ENCODE measurements at places on chromosomes 4 and X.

DNA sequence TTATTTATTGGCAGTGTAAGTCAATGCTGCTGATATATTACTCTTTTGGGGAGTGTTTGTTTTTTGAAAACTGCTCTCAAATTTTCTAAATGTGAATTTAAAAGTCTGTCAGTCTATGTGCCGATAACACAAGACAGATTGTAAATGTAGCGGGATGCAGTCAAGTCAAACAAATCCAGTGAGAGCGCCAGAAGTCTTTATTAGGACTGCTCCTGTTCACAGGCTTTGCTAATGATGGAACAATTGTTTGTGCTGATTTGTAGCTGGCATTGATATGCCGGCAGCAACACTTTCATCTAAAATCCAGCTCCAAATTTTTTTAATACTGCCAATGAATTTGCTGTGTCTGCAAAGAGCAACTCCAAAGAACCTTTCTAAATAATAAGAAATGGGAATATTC lies 78.7 kb upstream of the TET2 start:
- DNase-seq = no peak

DNA sequence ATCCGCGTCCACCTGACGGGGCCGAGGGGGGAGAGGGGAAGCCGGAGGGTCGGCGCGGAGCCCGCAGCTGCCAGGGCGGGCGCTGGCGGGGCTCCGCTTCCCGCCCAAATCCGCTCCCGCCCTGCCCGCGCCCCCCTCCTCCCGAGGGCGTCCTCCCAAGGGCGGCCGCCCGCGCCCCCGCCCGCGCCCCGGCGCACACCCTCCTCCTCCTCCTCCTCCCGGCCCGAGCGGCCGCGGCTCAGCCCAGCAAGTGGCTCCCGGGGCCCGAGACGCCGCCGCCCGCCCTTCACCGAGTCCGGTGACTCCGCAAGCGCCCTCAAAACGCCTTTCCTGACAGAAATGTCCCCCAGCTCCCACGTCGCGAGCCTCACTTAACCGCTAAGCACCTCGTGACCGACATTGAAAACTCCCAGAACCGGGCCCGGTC lies 487 bp downstream of the HMGB2 start:
- no peak for DNase-seq

DNA sequence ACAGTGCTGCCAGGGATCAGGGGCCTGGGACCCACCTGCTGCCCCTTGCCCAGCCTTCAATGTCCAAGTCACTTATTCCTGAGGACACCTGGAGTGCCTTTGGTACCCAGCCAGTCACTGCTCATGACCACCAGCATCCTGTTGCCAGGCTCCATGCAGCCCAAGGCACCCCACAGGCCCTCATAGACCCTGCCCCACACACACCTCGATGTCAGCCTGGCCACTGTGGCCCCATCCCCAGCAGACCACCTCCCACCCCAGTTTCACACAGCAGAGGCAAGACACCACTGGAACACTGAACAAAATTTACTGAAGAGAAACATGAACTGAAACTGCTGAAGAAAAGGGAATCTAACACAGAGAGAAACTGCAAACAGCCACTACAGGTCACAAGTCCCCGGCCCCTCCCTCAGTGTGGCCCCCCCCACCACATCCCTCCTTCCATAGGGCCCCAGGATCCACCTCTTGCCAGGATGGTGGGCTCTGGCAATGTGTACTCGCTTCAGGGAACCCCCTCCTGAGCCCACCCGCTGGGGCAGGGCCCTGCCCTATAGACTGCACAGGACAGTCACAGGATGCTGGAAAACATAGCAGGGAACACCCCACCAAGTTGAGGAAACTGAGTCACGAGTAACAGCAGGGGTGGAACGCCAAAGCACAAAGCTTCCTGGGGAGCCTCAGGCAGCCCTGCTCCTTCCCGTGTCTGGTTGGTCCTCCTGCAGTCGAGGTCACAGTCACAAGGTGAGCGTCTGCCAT lies 5.2 kb downstream of the PNMA5 start:
- DNase-seq = no peak

DNA sequence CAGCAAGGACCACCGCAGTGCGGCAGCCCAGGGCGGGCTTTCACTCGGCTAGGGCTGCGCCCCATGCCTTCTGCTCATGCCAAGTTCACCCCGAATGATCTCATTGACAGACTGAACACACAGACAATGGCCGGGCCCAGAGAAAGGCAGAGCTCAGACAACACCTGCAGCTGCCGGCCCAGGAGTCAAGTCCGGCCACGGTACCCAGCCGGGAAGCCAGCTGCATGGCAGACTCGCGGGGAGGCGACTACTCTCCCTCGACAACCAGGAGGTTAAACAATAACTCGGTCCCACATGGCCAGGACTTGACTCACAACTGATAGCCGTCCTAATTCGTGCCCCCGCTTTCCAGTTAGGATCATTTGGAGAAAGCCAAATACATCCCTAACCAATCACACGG lies 50.4 kb downstream of the ABLIM2 start:
- no peak for DNase-seq

DNA sequence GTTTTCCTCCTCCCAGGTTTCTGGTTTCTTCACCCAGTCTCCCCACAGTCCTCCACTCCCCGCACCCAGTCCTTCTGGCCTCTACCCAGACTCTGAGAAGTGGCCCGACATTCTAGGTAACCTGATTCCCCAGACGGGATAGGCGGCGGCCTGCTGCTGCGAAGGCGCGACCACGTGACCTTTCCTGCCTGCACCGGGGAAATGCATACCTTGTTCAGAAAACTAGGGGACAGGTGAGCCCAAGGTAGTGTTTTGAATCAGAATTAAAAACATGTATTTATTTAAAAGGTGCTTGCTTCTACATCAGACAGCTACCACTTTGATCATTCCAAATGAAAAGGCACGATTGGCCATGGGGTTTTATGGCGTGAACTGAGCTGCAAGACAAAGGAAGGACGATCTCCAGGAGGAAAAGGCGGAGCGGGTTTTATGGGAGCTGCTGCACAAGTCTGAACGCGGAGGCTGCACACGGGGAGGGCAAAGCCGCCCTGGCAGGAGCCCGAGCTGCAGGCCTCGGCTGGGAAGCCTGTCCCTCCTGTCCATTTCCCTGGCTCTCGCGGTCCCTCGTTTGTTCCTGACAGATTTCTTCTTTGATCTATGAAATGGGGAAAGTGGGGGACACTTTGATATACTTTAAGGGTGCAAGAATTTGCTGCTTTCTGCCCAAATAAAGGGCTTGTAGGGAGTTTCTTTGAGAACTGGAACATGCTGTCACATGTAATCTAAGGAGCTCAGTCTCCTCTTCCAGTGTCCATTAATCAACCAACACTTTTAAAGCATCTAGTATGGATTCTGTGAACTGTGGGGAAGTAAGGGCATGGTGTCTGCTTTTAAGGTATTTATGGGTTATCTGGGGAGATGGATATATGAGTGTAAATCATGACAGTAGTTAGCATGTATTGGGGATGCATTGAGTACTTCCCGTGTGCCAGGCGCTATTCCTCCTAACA lies 150.9 kb downstream of the SPRY1 start:
- DNase-seq = no peak

- DNase-seq = no peak
Measured at GRCh38 chrX:67784712-67785111, 240.9 kb downstream of the AR start.

- no peak for DNase-seq
Measured at GRCh38 chr4:146308951-146309350, 94.6 kb downstream of the REELD1 start.

GRCh38 chr4:173307778-173308177 lies 26.4 kb downstream of the HMGB2 start:
- DNase-seq = no peak

DNA sequence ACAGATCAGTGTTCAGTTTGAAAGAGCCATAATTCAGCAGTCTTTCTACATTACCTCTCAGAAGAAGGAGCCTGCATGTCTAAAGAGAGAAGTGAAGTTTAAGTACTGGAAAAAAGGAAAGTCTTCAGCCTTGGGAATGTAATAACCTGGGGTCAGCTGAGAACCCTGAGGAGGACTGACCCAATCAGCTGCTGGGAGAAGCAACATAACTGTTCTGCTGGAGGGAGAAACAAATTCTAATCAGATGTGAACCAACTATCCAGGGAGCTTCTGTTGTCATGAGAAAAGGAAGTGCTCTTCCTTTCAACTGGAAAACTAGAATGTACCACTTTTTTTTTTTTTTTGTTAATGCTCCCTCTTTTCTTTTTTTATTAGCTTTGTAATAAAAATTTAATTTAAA lies 64.5 kb upstream of the PDE5A start:
- no peak for DNase-seq

DNA sequence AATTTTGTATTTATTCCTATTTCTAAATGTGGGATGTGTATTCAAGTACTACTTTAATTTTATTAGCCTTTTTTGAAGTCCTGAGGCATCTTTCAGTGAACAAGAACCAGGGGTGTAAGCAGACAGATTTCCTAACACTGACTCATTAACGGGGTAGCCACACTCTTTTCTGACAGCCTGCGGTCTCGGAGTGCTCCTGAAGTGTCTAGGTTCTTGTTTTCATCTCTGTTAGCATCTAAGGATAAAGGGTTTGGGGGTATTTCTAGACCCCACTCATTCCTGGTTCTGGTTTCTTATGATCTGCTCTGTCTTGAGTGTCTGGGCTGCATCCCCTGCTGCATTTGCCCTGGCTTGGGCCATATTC lies 71.9 kb downstream of the GC start:
- DNase-seq = no peak

- no peak for DNase-seq
Measured at GRCh38 chrX:93985344-93986307, 311.6 kb downstream of the FAM133A start.

DNA sequence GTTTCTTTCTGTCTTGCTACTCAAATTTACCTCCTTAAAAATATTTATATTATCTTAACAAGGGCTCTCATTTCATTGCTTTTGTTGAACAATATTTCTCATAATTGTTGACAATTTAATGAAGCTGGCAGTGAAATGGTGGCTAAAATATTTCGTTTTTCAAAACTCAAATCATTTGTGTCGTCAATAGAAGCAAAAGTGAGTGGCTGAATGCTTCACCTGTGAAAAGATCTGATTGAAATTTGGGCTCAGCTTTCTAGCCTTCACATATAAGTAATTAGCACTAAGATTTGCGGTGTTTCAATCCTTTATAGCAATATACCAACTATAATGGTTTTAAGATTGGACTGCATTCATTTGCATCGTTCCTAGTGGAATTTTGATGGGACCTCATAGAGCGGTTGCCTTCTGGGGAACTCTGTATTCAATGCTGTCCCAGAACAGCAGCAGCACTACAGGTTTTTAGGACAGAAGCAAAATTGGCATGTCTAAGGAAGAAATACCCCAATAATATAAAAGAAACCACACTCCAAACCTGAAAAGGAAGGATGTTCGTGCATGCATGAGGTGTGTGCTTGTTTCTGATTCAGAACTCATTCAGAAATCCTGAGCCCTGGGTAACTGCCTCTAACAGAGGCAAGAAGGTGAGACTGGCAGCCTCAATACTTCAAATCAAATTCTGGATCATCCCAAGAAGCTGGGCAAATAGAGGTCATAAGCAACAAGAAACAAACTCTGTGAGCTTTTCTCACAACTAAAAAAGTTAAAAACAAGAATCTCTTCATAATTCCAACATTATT lies 2.5 kb downstream of the CXCL1 start:
- DNase-seq = no peak

DNA sequence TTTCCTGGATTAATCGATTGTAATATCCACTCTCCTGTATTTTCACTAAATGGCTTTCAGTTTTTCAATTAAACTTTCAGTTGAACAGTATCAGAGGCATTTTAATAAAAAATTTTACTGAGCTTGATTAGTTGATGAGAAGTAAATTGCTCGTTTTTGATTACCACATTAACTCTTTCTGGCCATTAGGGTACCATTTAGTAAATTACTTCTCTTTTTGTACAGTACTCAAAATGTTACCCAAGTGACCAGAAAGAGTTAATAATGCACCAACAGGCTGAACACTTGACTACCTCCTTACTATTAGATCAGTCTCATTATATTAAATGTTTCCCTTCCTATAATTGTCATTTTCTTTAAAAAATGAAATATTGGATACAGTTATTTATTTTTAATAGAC lies 289.2 kb downstream of the TENM3 start:
- no peak for DNase-seq

- DNase-seq = no peak
Measured at GRCh38 chr4:38979081-38979480, 53.1 kb downstream of the TMEM156 start.

DNA sequence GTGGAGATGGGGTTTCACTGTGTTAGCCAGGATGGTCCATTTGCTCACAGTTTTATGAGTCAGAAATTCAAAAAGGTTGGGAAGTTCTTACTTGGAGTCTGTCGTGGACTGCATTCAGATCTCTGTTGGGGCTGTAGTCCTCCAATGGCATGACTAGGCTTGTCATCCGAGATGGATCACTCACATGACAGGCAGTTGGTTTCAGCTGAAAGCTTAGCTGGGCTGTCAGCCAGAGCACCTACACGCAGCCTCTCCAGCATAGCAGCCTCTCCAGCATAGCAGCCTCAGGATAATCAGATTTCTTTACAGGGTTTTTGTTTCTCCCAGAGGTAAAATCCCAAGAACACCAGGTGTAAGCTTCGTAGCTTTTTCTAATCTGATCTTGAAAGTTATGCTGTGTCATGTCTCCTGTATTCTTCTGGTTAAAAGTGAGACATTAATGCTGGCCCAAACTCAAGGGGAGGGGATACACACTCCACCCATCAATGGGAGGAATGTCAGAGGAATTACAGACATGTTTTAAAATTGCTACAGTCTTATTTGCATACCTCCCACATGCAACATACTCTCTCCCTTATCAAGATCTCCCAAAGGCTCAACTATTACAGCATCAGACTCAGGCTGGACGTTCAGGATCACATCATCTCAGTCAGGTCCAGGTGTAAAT lies 31.6 kb upstream of the SOD3 start:
- no peak for DNase-seq

DNA sequence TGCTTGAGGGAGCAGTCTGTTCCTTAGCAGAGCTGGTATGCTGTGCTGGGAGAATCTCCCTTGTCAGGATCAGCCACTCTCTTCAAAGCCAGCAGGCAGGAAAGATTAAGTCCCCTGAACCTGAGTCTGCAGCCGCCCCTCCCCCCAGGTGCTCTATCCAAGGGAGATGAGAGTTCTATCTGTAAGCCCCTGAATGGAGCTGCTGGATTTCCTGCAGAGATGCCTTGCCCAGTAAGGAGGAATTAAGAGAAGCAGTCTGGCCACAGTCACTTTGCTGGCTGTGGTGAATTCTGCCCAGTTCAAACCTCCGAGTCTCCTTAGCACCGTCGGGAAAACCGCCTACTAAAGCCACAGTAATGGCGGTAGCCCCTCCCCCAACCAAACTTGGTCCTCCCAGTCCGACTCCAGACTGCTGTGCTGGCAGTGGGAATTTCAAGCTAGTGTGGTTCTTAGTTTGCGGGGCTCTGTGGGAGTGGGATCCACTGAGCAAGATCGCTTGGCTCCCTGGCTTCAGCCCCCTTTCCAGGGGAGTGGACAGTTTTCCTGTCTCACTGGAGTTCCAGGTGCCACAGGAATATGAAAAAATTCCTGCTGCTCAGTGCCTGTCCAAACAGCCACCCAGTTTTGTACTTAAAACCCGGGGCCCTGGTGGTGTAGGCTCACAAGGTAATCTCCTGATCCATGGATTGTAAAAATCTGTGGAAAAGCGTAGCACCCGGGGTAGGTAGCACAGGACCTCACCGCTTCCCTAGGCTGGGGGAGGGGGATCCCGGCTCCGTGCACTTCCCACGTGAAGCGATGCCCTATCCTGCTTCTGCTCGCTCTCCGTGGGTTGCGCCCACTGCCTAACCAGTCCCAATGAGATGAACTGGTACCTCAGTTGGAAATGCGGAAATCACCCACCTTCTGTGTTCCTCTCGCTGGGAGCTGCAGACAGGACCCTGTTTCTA lies 38.0 kb downstream of the RAB28 start:
- DNase-seq = no peak

- peak; percentile 94 for DNase-seq
Measured at GRCh38 chrX:1452516-1453394, at the start of gene ASMTL. Gene ASMTL (minus strand): TSS chrX:1452909. CDS start chrX:1452840, 69 bp downstream.

Measured in skeletal muscle cell (primary cell).